Bronchial epithelial cell (primary cell): ENCODE measurements at places on chromosomes 1 and 21. TPM values are rescaled to one million over a fixed set of nuclear protein-coding genes. Genes with fewer than 3 reads are reported as not detected.

GRCh38 chr1:15538771-15539170, 12.1 kb downstream of the DNAJC16 start:
- no peak for DNase-seq

- peak; percentile 94 for DNase-seq
These were observed 49.0 kb downstream of the LBR start for GRCh38 chr1:225378880-225379279.

DNA sequence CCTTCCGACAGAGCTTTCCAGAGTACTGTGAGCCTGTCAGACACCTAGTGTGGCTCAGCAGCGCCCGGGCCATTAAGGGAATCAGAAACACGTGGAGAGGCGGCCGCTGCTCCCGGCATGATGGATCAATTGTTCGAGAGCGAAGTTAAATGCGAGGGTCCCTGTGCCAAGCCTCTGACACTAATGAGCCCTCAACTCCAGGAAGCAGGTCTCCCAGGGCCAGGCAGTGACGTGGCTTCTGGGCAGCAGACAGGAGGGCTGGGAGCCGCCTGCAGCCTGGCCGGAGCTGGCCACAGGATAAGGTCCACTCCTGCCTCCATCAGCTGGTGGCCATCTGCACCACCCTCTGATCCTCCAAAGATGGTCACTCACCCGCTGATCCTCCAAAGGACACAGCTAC, 67.5 kb upstream of the CLDN14 start:
- DNase-seq = no peak

GRCh38 chr1:56824271-56824670, 5.1 kb upstream of the FYB2 start:
- no peak for DNase-seq

DNA sequence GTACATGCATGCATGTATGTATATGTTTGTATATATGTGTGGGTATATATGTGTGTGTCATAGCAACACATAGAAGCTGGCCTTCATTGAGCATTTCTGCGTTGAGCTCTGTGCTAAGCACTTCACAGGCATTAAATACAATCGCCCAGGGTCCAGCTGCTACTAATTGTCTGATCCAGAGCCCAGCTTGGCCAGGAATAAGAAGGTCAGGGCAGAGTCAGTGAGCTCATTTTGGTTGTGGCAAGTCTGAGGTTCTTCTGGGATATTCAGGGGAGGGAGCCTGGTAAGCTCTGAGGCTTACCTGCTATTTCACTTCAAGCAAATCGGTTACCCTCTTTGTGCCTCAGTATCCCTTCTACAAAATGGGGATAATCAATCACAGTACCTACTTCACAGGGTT, 59.6 kb downstream of the FOXO6 start:
- DNase-seq = no peak

GRCh38 chr1:114234408-114235124, 80.9 kb upstream of the SYT6 start:
- no peak for DNase-seq

The PCP4 gene
- total RNA-seq = not detected in 2 replicates

DNA sequence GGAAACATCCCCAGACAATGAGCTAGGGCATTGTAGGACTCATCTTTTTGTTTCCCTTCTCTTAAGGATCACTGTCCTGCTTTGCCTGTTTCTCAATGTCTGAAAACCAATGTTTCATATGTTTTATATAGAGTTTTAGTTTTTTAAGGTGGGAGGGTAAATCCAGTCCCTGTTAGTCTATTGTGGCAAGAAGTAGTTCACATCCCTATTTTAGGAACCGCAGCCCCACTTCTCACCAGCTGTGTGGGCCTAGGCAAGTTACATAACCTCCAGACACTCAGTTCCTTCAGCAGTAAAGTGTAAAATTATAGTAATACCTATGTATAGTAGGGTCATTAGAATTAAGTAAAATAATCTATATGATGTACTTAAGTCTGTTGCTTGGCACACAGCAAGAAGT, 105.8 kb upstream of the WLS start:
- DNase-seq = no peak

- DNase-seq = no peak
These were observed 124.8 kb downstream of the NR5A2 start for GRCh38 chr1:200152336-200152735.

- peak; percentile 67 for DNase-seq
These were observed 38.6 kb downstream of the C21orf91 start for GRCh38 chr21:17780539-17780938.

The PRAMEF12 gene
- not detected in 2 replicates for total RNA-seq

DNA sequence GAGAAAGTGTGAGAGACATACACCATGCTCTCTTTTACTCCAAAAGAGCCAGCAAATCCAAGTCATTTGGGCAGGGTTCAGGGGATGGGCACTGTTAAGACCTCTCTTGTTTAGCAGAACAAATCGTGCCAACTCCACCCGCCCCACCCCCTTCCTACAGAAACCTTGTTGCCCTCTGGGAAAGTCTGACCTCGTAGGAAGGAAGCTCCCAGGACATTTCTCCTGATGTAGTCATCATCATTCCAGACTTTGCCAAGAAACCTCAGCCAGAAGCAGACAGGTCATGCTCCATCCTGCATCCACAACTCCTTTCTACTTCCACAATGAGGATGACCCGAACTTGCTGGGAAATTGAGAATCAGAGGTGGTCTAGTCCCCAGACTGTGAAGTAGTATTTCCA, 57.7 kb downstream of the UBE2T start:
- peak; percentile 87 for DNase-seq

DNA sequence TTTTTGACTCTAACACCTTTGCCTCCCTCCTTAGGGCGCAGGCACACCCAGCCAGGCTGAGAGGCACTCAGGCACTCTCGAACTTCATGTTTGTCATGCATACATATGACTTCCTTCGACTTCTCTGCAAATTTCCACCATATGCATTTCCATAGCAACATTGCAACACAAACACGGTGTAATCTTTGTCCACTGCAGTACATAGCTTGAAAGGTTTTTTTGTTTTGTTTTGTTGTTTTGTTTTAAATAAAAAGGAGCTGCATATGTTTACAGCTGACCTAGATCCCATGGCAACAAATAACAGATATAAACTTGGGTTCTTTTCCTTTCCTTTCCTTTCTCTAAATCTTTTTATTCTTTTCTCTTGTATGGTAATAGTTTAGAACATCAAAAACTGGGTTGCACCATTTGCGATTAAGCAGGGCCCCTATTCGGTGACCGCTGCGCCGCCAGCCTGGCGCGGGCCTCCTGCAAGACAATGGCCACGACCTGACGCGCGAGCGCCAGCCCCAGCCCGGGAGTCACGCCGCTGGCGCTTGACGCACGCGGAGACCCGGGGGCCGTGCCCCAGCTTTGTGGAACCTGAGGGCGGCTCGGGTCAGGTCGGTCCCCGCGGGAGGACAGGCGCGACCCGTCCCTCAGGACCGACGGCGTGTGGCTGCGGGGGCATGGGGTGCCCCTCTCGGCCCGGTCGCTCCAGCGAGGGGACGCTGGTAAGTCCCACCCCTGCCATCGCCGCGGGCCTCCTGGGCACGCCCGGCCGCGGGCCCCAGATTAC, 35.2 kb downstream of the CCN1 start:
- no peak for DNase-seq

GRCh38 chr1:179820226-179820970, 57.2 kb downstream of the TOR1AIP2 start:
- no peak for DNase-seq

DNA sequence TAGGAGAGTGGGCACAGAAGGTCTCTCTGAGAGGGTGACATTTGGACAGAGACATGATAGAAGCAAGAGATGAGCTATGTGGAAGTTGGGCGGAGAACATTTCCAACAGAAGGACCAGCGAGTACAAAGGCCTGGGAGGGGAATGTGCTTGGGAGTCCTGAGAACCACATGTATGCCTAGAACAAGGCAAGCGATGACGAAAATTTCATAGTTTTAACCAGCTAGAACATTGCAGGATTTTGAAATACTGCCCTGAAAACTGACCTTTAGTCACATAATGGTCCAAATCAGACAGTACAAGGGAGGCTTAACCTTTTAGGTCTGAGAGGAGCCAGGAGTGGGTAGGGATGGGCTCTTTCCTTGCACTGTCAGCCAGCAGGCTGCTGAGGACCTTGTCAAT, 68.0 kb downstream of the MRPS6 start:
- no peak for DNase-seq

- peak; percentile 31 for DNase-seq
These were observed 214.7 kb upstream of the EDN2 start for GRCh38 chr1:41698916-41699860.

DNA sequence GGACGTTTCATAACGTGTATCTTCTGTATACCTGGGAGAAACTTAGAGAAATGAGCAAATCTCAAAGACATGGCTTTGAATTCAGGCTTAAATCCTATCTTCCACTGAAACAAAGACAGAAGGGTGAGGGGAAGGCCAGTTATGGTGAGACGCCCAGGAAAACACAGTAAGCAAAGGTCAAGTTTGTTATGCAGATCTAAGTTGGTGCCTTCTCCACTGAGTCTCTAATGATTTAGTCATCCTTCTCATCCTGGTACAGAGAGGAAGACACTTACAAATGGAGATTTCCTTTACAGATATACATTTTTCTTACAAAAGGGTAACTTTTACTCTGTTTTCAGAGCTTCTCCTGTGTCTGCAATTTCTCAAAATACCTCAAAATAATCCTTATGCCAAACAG, 64.4 kb downstream of the MAP3K7CL start:
- no peak for DNase-seq

GRCh38 chr1:28889357-28889756, 25.0 kb upstream of the EPB41 start:
- no peak for DNase-seq

GRCh38 chr1:15965228-15965767, 10.6 kb downstream of the ZBTB17 start:
- no peak for DNase-seq

The G0S2 gene
- total RNA-seq = 301 and 418 TPM in 2 replicates

- DNase-seq = no peak
These were observed 33.4 kb downstream of the SLAMF6 start for GRCh38 chr1:160489513-160490261.

DNA sequence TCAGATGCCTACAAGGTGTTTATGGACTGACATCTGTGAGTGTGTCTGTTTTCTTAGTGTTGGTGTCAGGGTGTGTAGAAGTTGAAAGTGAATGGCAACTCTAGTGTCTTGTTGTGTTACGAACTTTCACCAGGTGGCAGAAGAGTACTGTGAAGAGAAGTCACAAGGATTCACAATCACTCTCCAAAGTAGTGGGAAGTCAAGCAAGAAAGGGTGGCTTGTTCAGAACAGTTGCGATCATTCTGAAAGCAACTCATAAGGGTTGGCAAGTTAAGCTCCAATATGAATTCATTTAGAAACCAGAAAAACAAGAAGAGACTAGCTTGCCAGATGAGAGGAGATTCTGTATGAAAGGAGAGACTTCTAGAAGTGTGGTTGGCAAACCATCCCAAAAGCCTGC, 86.1 kb downstream of the FASLG start:
- peak; percentile 74 for DNase-seq

DNA sequence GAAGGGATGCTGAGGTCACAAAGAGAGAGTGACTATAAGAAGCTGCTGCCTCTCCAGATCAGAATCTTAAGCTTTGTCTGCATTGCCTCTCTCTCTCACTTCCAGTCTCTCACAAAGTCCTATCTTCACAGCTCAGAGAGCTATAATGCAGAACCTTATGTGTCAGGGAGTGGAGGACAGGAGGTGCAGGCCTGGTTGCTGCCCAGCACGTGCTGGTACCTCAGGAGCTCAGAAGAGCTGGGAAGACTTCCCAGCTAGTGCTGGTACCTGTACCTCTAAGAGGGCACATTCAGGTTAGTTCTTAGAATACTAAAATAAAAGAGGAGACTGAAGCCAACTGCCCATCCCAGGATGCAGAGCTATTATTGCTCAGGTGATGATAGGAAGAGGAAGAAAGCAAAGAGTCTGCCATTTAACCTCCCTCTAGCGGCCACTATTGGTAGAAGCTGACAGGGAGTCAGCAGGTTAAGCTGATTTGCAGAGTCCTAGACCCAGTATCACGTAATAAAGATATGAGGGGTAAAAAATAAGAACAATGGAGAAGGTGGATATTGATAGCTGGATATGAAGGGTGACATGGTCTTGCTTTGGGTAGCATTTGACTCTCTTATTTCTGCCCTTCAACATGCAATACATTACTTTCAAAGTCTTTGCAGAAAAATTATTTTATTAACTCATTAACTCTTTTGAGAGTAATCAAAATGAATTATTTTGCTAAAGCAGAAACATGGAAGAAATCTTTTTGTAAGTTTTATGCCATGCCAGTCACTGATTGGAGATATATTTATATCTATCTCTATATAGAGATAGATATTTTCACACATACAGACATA, 138.1 kb upstream of the HMCN1 start:
- peak; percentile 66 for DNase-seq

- DNase-seq = no peak
These were observed 25.1 kb upstream of the GPR88 start for GRCh38 chr1:100512803-100513352.

DNA sequence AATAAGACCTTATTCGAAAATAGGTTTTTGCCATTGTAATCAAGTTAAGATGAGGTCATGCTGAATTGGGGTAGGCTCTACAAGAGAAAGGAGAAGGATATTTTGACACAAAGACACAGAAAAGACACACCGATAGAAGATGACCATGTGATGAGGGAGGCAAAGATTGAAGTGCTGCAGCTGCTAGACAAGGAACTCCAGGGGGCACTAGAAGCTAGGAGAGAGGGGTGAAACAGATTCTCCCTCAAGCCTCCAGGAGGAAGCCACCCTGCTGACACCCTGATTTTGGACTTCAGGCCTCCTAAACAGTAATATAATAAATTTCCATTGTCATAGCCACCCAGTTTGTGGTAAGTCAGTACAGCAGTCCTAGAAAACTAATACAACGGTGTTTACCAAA, 506.8 kb upstream of the CAMK1G start:
- DNase-seq = peak; percentile 30

- peak; percentile 47 for DNase-seq
These were observed 44.5 kb downstream of the SLC2A1 start for GRCh38 chr1:42914092-42914627.

DNA sequence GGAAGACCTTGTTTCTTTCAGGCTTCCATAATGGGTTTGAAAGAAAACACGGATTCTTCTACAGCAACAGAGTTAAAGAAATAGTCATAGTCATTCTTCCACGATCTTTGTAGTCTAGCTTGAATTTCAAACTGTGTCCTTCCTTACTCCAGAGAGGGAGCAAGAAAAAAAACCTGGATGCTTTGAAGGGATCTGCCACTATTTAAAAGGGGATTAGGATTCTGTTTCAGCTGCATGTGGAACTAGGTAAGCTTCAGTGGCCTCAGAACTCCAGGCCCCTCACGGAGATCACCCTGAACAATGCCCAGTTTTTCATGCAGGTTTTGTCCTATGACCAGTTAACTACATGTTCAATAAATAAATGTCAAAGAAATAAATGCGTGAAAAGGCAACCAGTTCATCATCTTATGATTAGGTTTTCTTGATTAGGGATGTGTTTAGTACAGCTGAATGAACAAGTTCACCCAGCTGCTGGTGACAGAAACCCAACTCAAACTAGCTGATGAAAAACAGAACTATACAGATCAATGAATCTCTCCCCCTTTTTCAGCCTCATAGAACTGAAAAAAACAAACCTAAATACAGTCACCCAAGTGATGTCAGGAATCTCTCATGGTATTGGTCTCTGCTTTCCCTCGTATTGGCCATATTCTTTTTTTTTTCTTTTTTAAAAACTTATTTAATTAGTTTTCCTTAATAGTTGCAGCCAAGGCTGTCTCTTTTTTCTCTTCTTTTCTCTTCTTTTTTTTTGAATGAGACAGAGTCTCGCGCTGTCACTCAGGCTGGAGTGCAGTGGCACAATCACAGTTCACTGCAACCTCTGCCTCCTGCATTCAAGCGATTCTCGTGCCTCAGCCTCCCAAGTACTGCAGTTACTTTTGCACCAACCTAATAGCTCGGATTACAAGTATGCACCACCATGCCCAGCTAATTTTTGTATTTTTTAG, 14.6 kb upstream of the MPZL1 start:
- DNase-seq = no peak
